ENCODE measurements at places on chromosomes 3 and 15.
A peak's percentile ranks its signal among the peaks of the same experiment; 100 is the strongest.

GRCh38 chr3:37592328-37592727 is 269.4 kb upstream of the CTDSPL start:
- ATAC-seq = no peak

DNA sequence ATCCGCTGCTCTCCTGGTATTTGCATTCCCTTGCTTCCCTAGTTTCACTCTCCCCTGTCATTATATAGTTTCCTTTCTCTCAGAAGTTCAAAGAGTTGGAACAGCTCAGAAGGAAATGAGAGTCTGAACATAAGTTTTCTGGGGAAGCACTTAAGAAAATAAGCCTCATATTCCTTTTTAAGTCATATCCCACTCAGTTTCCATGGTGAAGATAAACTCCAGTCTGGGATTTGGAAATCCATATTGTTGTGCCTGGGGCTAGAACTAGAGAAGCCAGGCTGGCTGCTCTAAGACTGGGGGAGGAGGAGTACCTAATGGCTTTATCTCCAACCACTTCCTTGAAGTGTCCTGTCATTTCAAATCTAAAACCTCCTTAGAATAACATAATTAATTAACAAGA is 134.2 kb upstream of the ALCAM start:
- no peak for ATAC-seq

- no peak for ATAC-seq
Measured at GRCh38 chr3:115148142-115148790, 1.2 kb upstream of the ZBTB20 start.

DNA sequence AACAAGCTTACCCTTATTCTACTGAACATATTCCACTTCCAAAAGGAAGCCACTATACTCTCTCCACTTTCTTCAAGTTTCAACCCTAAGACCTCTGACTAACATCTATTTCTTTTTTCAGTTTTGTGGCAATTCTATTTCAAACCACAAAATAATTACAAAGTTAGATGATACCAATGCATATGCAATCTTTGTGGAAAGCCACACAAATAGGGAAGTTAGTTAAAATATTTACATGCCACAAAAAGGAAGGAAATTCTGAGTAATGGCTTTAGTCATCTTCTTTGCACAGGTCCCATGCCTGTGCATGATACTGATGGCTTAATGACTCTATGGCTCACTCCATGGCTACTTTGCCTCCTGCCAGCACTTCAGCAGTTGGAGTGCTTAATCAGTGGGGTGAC is 57.0 kb upstream of the MCTP2 start:
- ATAC-seq = peak; percentile 92

DNA sequence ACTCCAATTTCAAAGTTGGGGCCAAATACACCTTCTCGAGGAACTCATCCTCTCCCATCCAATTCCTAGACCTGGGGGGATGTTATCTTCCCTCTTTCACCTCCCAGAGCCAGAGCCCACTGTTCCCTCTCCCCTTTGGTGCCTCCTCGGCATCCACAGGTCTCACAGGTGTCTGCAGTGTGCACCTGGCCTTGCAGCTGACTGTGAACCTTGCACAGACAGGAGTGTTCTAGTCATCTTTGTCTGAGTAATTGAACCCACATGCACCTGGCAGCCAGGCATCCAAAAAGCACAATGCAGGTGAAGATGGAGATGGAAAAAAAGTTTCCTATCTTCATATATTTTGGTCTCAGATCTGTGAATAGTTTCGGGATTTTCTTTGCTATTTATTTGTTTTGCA is 30.8 kb downstream of the PCOLCE2 start:
- no peak for ATAC-seq

DNA sequence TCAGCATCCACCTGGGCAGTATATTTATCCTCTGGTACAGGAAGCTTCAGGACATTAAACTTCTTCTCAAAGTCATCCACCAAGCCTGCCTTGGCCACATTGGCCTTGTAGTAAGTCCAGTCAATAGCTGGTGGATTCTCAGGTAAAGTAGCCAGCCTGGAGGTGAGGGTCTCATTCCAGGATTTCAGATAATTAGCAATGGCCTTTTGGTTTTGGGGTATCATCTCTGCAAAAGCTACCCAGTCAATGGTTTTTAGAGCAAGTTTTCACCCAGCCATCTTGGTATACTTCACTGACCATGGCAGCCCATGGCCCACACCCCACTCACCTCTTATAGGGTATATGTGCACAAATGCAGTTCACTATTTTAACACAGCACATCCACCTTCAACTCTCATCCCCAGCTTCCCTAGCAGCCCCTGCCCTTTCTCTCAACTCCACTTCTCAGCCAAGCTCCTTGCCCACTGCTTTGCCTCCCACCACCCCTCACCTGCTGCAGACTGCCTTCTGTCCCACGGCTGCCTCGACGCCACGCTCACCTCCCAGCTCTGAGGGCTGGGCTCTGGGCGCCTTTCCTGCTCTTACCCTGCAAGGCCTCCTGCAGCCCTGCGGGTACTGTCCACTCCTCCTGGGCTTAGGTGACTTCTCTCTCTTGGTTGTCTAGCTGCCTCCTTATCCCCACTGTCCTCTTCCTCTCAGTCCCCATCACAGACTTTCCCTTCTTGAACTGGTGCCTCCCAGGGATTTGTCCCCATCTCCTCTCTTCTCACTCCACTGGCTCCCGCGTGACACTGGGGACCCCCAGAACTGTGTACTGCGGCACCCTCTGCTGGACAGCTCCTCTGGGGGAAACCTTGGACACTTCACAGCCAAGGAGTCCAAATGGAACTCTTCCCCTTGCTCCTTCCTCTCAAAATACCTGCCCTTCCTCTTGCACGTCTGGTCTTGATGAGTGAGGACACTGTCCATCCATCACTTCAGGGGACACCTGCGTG is 1.7 kb upstream of the TGM5 start:
- ATAC-seq = no peak

GRCh38 chr15:39453620-39454019 is 127.3 kb upstream of the THBS1 start:
- no peak for ATAC-seq

DNA sequence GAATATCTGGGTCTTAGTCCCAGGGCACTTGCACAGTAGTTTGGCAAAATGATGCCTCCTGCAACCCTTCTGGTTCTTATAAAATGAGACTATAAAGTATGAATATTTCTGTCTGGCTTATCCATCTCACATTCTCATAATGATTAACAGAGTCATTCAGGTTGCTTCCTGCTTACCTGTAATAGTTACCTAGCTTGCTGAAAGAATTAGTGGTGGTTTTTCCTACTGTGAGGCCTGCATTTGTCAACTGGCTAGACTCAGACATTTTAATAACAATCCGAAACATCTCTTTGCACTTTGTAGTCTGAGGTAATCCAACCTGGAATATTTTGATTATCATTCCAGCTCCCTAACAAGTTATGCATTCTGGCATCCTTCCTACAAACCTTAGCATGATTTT is 75.6 kb upstream of the POU1F1 start:
- no peak for ATAC-seq

- peak; percentile 22 for ATAC-seq
Measured at GRCh38 chr15:52050416-52050815, 31.4 kb downstream of the MAPK6 start.

GRCh38 chr15:63473007-63473748 is 31.2 kb upstream of the USP3 start:
- no peak for ATAC-seq

GRCh38 chr15:44069489-44069888 is 125.6 kb downstream of the FRMD5 start:
- ATAC-seq = no peak

- ATAC-seq = no peak
Measured at GRCh38 chr3:16286751-16287543, 21.9 kb downstream of the OXNAD1 start.

DNA sequence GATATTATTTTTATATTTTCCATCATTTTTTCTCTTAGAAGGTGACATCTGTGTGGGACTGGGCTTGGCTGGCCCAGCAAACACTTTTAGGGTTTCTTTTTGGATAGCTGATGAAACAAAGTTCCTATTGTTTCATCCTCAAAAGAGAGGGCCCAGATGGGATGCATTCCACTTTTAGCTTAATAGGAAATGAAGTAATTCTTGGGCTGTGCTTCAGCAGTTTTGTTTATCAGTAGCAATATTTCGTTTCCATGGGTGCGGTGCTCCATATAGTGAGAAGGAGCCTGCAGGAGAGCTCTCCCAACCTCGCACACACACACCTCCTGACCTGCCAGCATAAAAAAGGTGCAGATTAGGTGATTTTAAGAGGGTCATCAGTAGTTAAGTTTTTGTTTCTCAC is 147.5 kb downstream of the AKAP13 start:
- ATAC-seq = no peak

DNA sequence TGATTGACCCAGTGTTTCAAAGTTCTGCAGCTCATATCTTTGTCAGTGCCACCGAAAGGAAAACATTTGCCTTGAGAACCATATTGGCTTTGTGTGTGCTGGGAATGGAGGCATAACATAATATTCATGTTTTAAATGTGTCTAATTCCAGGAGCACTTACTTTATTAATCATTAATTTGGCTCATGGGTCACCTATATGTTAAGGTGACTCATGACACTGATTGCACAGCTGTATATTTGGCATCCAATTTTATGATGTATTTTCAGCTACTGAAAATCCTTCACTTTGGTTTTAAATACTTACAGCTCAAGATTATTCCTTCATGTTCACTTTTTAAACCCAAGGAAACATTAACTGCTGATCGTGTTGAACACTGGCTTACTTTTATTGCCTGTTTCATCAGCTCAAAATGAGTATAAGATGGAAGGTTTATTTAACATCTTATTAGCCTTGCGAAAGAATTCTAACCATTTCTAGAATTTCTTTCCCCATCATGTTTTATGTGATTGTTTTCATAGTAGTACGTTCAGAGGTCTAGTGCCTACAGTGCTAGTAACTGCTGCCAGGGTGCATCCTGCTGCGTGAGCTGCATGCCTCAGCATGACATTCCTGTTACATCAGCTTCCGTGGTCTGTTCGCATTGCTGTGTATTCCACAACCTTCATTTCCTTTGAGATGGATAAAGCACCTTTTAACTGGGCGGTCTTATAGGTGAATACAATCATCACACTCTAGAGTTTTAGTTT is 63.7 kb downstream of the LRCH3 start:
- peak; percentile 93 for ATAC-seq

GRCh38 chr3:162391301-162391700 is 894.7 kb downstream of the OTOL1 start:
- no peak for ATAC-seq

- ATAC-seq = no peak
Measured at GRCh38 chr3:140332131-140332530, 345.7 kb upstream of the TRIM42 start.

DNA sequence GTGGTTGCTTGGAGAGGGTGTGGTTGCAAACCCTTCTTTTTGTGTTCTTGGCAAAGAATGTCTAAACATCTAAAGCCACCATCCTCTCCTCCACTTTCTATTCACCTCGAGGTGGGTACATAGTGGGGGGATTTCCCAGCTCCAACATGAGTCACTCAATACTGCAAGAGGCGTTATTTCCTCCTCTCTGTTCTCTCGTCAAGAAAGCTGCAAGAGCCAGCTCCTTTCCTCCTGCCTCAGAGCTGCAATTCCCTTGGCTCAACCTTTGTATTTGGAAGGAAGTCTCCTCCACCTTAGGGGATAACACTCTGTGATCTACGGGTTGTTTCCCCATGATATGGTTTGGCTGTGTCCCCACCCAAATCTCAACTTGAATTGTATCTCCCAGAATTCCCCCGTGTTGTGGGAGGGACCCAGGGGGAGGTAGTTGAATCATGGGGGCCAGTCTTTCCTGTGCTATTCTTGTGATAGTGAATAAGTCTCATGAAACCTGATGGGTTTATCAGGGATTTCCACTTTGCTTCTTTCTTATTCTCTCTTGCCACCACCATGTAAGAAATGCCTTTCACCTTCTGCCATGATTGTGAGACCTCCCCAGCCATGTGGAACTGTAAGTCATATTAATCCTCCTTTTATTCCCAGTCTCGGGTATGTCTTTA is 138.4 kb downstream of the PLCL2 start:
- no peak for ATAC-seq

GRCh38 chr3:133894353-133895207 is 1.1 kb downstream of the RAB6B start:
- ATAC-seq = peak; percentile 14

DNA sequence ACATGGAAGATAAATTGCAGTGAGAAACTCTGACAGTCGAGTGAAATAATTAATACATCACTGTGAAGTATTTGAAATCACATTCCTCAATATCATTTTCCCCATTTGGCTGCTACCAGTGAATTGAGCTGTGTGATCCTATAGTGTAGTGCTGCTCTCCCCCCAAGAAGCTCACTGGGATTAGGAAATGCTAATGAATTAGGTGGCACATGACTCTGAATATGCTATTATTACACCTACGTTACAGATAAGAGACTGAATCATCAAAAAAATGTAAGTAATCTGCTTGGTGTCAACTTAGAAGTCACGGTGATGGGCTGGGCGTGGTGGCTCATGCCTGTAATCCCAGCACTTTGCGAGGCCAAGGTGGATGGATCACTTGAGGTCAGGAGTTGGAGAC is 34.7 kb upstream of the SYNM start:
- no peak for ATAC-seq

GRCh38 chr3:30535525-30535924 is 70.9 kb upstream of the TGFBR2 start:
- no peak for ATAC-seq

DNA sequence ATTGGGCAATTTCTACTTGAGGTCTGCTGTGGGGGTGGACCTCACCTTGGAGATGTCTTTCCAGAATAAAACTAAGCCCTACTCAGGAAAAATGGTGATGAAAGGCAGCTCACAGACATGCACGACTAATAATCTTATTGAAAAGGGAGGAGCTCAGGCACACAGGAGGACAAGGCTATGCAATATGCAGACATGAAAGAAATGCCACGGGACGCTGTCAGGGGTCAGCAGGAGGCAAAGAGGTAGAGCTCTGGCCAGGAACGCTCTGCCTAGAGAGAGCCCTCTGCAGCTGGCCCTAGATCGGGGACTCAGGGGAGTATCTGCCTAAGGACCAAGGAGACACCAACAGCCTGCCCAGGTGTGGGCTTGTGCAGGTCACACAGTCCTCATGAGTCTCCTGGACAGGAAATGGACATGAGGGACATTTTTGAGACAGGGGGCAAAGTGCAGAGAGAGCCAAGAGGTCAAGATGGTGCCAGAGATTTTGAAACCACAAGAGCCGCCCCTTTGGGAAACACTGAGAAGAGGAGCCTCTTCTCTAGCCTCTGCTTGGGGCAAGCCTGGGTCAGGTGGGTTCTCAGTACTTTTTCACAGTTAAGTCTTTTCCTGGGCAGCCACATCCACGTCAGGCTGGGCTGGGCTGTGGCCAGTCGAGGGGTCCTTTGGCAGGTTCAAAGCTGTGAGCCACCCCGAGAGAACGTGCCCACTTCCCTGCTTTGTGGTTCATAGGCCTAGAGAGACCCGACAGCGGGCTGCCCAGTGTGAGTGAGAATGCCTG is 23.2 kb downstream of the EAF1 start:
- ATAC-seq = no peak

GRCh38 chr3:17420668-17421067 is 321.8 kb downstream of the TBC1D5 start:
- ATAC-seq = no peak

Data from esophagus mucosa (tissue), 1 donor.